ENCODE measurements at places on chromosomes 12 and 14. TPM values are rescaled to one million over a fixed set of nuclear protein-coding genes. Genes with fewer than 3 reads are reported as not detected.

ZDHHC22 gene
- total RNA-seq, result 9.8 TPM

GRCh38 chr14:54570631-54571415, 3.9 kb downstream of the SAMD4A start:
- no peak for DNase-seq

RIC8B gene
- total RNA-seq, result 38.2 TPM

GRCh38 chr12:109706747-109707469, 6.7 kb upstream of the FAM222A start:
- DNase-seq, result no peak

DNA sequence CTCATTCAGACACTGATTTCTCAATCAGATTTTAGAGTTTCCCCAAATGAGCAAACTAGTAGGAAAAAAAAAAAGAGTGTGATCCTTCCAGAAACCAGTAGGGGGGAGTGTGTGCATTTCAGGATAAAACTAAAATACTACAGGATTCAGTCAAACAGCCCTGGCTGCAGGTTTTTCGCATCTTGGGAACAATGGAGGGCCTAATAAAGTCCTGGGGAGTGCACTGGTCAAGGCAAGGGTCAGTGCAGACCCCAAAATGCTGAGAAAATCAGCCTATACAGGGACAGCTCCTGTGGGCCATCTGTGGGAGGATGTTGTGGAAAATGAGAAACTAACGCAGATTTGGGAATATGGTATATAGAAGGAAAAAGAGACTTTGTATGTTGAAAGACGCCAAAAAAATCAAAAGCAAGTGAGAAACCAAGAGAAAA, 22.2 kb upstream of the ABCD4 start:
- no peak for DNase-seq

DNA sequence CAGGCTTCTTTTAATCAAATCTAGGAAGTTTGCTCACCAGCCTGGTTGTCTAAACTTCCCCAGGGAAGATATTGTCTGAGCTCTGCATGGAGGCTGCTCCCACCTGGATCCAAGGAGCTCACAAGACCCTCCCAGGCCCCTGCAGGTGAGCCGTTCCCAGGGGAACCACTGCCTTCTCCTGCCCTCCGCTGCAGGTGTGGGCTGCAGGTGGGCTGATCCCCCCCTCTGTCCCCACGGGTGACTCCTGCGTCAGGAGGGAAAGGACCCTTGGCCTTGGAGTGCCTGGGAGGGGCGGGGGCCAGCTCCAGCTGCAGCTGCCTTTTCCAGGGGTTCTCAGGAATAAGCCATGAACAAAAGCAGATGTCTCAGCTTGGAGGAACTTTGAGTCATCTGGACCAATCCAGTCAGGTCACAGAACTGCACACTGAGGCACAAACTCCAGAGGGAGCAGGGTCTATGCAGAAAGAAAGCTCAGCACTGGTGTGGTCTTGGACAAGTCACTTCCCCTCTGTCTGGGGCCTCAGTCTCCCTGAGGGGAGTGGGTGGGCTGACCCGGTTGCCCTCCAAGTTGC, 246.6 kb upstream of the RTL1 start:
- DNase-seq, result no peak
